ENCODE measurements at places on chromosomes 16 and 17.
A peak's percentile ranks its signal among the peaks of the same experiment; 100 is the strongest.

GRCh38 chr16:56388209-56388608, 37.1 kb downstream of the AMFR start:
- DNase-seq, result no peak

DNA sequence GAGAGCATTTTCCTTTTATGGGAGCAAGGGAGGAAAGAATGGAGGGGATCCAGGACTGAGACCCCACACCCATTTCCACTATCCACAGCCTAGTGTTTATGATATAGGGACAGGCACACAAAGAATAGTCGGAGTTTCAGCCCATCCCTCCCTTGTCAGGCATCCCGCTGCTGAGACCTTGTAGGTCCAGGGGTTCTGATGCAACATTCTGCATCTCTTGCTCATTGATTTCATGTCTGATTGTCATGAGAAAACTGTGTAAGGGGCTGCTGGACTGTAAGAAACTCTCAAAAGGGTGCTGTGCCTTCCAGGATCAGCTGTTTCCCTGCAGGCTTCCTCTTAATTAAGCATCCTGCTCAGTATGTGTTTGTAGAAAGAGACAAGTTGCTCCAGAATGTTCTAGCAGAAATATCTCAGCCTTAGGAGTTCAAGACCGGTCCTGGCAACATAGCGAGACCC, 5.3 kb upstream of the POLR3E start:
- DNase-seq, result no peak

DNA sequence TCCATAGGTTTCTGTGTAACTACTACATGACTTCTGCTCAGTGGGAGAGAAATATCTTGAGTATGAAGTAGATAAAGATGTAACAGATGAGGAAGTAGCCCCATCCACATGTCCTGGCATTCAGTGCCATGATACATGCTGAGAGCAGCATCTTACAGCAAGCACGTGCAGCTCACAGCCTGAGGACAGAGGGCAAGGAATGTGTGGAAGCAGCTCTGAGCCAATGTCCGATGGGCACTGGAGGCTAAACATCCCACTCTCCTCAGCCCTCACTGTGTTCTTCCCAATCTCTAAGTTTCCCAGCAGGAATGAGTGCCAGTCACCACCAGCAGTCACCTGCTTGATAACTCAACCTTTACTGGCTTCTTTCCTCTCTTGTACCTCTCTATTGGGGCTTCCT, 40.4 kb downstream of the CFDP1 start:
- DNase-seq, result no peak

- no peak for DNase-seq
Measured at GRCh38 chr17:51375771-51376170, 115.4 kb downstream of the UTP18 start.

- DNase-seq, result no peak
Measured at GRCh38 chr17:1645207-1646171, at the start of gene SCARF1. SCARF1 (minus strand) TSS chr17:1645732; CDS start chr17:1645697, 35 bp downstream.

GRCh38 chr17:42581744-42582270, 4.3 kb upstream of the PSMC3IP start:
- DNase-seq, result no peak

- DNase-seq, result no peak
Measured at GRCh38 chr16:3431779-3432219, 11.5 kb downstream of the ZNF597 start.

DNA sequence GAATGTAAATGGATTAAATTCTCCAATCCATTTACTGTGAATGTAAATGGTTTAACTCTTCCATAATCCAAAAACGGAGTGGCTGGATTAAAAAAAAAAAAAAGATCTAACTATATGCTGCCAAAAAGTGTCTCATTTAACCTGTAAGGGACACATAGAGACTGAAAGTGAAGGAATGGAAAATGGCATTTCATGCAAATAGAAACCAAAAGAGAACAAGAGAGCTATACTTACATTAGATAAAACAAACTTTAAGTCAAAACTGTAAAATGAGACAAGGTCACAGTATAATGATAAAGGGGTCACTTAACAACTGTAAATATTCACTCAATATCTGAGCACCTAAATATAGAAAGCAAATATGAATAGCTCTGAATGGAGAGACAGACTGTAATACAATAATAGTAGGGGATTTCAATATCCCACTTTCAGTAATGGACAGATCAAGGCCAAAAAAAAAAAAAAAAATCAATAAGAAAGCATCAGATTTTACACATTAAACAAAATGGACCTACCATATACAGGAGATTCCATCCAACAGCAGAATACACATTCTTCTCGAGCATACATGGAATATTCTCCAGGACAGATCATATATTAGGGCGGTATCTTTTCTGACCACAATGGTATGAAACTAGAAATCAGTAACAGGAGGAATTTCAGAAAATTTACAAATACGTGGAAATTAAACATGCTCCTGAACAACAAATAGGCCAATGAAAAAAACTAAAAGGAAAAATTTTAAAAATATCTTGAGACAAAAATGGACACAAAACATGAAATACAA, 36.4 kb downstream of the CDR2 start:
- no peak for DNase-seq

GRCh38 chr16:7866144-7866543, 533.5 kb downstream of the RBFOX1 start:
- DNase-seq, result no peak

GRCh38 chr17:6100891-6101500, 30.8 kb downstream of the WSCD1 start:
- DNase-seq, result no peak

GRCh38 chr17:72743037-72743467, 349.4 kb downstream of the SLC39A11 start:
- DNase-seq, result no peak

DNA sequence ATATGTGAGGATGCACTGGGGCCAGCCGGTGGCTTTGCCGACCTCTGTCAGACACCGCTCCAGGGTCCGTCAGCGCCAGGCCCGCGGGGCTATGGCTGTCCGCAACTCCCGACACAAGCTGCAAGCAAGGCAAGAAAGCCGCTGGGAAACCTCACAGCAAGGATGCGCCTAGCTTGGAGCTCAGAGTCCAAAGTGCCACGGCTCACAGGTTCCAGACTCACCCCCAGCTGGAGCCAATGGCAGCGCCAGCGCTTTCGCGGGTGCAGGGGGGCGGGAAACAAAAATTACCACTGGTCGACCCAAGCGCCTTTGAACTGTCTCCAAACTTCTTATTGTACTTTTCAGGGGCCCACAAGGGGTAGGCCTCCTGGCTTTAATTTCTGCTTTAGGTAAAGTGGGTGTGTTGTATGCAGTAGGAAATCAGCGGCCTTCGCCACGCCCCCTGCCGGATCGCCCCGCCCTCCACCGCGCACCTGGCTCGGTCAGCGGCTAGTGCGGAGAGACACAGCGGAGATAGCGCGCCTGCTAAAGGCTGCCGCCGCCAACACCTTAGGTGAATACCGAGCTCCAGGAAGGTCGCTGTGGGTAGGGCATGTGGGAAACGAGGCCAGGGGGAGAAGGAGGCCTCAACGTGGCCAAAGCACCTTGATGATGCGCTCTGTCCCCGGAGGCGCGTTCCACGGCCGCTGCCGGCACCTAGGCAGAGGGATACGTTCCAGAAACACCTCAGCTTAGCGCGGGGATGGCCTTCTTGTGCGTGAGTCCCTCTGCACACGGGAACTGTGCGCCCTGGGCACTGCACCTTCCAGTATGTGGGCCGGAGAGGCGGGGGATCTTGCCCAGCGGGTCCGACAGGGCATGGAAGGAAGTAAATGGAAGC, 61.0 kb upstream of the RBL2 start:
- DNase-seq, result no peak

- no peak for DNase-seq
Measured at GRCh38 chr17:6551869-6552531, 4.4 kb downstream of the PITPNM3 start.

DNA sequence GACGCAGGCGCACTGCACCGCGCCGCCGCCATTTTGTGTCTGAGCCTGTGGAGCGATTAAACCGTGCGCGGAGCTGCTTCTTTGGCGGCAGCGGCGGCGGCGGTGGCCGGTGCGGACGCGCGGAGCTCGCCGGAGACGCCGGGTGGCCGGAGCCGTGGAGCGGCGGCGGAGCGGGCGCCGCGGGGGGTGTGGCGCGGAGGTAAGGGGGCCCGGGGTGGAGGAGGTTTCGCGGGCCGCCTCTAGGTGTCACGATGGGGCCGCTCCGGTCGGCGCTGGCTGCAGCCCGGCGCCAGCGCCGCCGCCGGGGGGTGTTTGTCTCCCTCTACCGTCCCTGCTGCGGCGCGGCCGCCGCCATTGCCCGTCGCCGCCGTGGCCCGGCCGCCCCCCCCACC, at the start of gene CTCF:
Gene CTCF, plus strand, starts transcription at position 1 of the 392 bp plus-strand sequence. CDS start 48,307 bp downstream, outside the sequence.
- no peak for DNase-seq

- DNase-seq, result no peak
Measured at GRCh38 chr17:70276906-70277305, 107.6 kb downstream of the KCNJ2 start.

- no peak for DNase-seq
Measured at GRCh38 chr16:4133897-4134372, 17.7 kb upstream of the ADCY9 start.

DNA sequence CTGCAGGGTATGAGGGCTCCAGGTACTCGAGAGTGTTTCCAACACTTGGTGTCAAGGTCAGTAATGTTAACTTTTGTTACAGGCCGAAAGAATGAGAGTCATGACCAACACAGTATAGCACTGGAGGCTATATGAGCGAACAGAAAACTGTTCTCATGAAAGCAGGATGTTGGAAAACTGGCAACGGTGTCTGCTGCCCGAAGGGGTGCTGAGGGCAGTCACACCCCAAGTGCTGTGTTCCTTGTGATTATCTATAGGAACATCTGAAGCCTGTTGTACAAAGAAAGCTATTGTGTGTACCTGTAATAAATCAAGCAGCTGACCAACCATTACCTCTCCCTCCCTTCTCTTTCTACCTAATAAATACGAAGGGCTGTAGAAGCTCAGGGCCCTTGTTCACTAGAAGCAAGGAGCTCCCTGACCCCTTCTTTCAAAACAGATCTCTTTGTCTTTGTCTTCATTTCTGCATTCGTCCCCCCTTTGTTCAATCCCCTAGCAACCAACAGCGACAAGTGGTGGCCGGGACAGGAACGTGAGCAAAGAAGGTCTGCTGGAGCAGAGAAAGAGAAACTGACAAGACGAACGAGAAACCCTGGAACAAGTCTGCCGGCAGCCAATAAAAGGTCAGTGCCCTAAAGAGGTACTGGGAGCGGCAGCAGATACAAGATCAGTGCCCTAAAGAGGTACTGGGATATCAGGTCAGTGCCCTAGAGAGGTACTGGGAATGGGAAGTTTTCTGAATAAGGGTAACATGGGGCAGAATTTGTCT, 7.6 kb downstream of the CD300LD start:
- DNase-seq, result no peak

GRCh38 chr17:50265212-50265611, 9.1 kb upstream of the TMEM92 start:
- DNase-seq, result no peak

- DNase-seq, result no peak
Measured at GRCh38 chr17:27634776-27635175, 3.8 kb downstream of the LGALS9 start.

DNA sequence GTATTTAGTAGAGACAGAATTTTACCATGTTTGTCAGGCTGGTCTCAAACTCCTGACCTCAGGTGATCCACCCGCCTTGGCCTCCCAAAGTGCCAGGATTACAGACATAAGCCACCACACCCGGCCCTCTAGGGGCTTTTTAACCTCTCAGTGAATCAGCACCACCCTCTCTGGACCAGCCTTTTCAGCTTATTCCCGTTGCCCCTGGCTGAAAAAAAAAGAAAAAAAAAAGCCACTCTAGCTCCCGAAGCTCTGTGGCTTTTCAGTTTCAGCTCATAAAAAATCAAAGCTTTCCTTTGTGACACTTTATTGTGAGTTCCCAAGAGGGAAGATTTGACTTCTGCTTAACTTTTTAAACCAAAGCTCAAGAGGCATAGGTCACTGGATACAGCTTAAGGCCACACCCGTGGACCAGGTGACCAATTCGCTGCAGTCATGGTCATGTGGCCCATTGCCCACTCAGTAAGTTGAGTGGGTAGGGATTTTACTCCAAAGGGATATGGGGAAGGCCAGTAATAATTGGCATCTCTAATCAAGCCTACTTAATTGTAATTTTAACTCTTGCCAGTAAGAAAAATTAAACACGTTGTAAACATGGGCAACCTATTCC, 46.6 kb upstream of the MED13 start:
- DNase-seq, result no peak

- no peak for DNase-seq
Measured at GRCh38 chr16:85505794-85506634, 107.1 kb upstream of the GSE1 start.

GRCh38 chr16:80433623-80434022, 107.2 kb upstream of the DYNLRB2 start:
- no peak for DNase-seq

DNA sequence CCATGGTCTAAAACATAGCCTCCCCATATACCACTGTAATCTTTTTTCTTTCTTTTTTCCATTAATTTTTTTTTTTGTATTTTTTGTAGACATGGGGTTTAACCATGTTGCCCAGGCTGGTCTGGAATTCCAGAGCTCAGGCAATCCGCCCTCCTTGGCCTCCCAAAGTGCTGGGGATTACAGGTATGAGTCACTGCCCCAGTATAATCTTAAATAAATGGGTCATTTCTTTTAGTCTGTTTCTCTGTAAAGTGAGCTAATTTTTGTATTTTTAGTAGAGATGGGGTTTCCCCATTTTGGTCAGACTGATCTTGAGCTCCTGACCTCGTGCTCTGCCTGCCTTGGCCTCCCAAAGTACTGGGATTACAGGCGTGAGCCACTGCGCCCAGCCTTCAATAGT, 5.7 kb upstream of the NME1 start:
- no peak for DNase-seq

GRCh38 chr16:31052114-31052513, 18.8 kb downstream of the STX4 start:
- DNase-seq, result no peak

DNA sequence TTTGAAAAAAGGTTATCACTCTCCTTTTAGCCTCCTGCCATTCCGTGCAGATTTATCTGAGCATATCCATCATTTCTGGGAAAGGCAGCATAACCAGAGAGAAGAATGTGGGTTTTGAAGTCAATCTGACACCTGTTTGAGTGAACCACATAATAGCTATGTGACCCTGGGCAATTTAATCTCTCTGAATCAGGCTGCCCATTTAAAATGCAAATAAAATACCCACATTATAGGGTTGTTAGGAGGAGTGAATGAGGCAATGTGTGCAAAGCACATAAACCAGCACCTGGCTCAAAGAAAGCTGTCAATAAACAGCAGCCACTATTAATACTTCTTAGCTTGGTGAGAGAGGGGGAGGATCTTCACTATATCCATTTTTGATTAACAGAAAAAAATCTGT, 88.0 kb downstream of the CACNG1 start:
- DNase-seq, result peak; percentile 79

DNA sequence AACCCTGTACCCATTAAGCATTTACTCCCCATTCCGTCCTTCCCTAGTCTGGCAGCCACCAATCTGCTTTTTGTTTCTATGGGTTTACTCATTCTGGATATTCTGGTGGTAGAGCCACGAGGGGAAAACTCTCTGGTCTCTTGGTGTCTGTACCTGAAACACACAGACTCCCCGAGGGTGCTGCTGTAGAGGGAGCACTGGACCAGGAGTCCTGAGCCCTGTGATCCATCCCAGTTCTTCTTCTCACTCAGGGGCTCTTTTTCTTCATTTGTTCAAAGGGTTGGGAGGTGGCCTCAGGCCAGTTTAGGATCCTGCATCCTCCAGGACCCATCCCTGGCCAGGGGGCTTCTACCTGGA, 14.1 kb downstream of the HEXIM2 start:
- DNase-seq, result no peak

GRCh38 chr16:28106467-28107215, 43.1 kb upstream of the GSG1L start:
- DNase-seq, result peak; percentile 28

GRCh38 chr16:2210386-2211365, at the start of gene BRICD5:
BRICD5 (minus strand) TSS chr16:2210863; CDS start chr16:2210833, 30 bp downstream.
- DNase-seq, result no peak

GRCh38 chr17:5282642-5283217, 646 bp downstream of the RABEP1 start:
- DNase-seq, result peak; percentile 10

- DNase-seq, result no peak
Measured at GRCh38 chr16:76338472-76338871, 61.3 kb downstream of the CNTNAP4 start.
